ENCODE measurements at places on chromosomes 7 and 10.

DNA sequence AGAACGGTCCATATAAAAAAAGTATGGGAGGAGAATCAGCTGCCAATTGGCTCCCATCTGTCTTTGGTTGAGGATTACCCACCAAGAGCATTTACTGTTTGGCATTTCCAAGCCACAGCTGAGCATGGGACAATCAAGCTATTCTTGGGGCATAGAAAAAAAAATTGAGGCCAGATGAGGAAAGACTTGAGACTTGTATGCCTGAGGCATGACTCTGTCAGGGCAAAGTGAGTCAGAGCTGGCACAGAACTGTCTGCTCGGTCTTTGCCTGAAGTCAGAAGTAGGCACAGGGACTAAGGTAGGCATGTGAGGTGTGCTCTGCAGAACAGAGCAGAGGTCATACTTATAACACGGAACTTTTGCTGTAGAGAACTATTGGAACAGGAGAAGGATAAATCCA, 126.5 kb upstream of the CHRM2 start:
- no peak for DNase-seq

DNA sequence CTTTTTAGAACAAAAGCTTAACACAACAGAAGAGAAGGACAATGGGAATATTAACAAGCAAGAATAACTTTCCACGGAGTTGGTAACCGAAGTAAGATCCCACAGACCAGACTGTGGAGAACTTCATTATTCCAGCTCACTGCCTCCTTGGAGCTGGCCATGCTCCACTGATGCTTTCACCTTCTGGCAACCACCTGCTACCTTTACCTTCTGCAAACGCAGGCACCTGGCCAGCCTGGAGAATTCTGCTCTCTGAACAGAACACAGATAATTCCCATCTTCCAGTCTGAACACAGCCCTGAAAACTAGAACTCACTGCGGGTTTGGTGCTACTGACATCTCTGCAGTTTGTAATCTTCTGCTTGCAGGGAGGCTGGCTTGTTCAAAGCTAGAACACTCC, 66.5 kb downstream of the JAZF1 start:
- no peak for DNase-seq

GRCh38 chr7:40586197-40586596, 451.4 kb downstream of the SUGCT start:
- no peak for DNase-seq

- DNase-seq, result no peak
Measured at GRCh38 chr7:132680590-132680989, 104.3 kb upstream of the PLXNA4 start.

DNA sequence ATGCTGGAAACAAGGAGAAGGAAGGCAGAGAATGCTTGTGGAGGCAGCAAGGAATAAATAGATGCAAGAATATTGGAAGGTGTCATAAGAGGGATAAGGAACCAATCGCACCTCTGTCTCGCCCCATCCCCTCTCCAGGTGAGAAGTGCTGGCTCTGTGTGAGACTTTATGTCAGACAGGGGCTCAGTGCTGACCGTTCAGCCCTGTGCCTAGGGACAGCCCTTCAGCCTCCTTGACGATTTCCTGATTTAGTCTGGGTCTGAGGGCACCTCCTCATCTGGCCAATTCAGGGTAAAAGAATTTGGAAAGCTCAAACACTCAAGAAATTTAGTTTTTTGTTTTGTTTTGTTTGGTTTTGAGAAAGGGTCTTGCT, 54.9 kb downstream of the FAM241B start:
- no peak for DNase-seq

DNA sequence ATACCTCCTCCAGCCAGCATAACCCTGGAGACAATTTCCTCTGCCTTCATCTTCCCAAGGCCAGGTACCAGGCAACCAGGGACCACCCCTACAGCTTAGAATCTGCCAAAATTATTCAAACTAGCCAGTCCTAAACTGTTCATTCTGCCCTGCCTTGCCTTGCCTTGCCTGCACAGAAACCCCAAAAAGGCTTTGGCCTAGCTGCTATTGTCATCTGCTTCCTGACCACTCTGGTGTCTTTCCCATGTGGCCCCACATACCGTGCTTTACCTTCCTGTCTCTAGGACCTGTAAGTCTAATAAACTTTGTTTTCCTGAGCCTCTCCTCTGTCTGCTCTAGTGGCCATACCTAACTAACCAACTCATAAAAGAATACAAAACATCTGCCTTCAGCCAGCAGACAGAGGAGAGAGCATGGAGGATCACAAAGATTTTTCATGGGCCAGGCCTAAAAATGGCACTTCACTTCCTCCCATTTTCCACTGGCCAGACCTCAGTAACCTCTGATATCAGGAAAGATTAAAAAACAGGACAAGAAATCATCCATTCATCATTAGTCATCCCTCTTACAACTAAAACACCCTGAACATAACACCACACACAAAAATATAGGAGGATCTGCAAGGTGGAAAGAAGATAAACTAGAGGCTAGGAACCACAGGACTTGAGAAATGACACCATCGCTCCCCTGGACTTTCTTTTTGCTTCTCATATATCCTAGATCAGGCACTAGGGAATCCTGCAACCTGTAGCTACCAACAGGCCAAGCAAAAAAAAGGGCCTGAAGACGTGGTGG, 51.5 kb downstream of the IMMP2L start:
- DNase-seq, result no peak

DNA sequence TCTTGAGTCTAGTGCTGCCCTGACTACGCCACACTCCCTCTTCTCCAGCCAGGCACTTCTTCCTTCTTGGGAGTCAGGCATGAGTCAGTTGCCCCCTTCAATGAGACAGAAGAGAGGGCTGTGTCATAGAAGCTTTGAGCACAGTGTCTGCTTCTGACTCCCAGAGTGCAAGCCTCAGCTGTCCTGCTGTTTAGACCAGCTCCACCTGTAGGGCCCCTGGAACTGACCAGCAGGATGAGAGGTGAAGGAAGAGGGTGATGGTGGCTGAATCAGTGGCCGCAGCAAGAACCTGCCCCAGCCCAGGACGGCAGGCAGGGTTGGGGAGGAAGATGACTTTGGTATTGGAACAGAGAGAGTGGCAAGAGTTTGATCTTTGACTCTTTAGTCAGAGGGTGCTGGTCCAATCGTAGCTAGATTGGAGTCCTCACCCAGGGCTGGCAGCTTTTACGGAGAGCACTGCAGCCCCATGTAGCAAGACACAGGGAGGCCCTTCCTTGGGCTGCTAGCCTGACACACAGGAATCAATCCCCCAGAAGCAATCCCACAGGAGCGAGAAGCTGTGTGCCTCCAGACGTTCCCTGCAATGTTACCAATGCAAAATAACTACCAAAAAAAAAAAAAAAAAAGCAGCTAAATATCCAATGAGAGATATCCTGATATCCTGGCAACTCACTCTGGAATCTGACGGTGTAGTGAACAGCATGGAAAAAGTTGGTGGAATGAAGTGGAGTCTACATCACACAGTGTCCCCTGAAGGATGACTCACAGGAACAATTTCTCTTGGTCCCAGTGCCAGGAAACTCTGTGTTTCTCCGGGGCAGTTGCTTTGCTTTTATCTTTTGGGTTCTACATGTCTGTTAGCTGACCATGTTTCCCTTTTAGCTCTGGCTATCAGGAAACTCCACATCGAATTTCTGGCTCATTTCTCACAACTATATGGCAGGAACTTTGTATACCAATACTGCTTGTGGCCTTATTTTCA, 6.9 kb downstream of the C10orf62 start:
- DNase-seq, result no peak

DNA sequence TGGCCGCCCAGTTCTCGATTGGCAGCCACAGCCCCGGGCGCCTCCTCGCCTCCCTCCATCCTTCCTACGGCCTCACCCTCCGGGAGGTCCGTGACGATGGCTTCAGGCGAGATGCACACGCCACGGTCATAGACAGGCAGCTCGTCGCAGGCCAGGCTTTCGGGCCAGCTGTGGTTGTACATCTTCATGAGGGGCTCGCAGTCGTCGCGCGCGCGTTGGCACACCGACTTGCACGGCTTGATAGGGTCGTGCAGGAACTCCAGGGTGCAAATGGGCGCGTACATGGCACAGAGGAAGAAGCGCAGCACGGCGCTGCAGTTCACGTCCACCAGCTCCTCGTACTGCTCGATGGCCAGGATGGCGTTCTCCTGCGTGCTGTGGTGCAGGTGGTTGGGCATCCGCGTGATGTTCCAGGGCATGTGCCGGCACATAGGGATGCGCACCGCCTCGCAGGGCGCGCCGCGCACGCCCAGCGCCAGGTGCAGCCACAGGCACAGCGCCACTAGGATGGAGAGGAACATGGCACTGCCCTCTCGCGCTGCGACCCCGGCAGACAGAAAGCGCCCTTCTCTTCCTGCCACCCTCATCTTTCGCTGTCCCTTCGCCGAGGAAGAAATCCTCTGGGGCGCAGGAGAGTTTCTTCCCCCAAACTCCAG, 472 bp downstream of the SFRP4 start:
- DNase-seq, result no peak

GRCh38 chr10:97771055-97771891, 526 bp downstream of the SFRP5 start:
- DNase-seq, result no peak

DNA sequence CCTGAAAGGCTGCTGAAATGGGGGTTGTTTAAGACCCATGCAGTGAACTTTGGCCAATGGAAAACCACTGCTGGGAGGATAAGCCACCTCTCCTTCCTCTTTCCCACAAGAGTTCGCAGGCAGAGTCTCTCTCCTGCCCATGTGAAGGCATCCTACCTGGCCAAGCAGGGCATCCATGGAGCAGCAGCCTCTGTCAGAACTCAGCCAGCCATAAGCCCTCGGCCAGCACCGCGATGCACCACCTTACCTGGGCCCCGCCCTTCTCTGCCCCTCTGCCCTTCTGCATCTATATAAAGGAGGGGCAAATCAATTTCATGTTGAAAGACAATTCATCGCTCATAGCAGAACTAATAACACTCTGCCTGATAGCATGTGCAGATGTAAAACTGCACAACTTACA, 6.1 kb upstream of the STK32C start:
- DNase-seq, result no peak

GRCh38 chr7:104267701-104268368, 60.0 kb upstream of the ORC5 start:
- DNase-seq, result no peak

DNA sequence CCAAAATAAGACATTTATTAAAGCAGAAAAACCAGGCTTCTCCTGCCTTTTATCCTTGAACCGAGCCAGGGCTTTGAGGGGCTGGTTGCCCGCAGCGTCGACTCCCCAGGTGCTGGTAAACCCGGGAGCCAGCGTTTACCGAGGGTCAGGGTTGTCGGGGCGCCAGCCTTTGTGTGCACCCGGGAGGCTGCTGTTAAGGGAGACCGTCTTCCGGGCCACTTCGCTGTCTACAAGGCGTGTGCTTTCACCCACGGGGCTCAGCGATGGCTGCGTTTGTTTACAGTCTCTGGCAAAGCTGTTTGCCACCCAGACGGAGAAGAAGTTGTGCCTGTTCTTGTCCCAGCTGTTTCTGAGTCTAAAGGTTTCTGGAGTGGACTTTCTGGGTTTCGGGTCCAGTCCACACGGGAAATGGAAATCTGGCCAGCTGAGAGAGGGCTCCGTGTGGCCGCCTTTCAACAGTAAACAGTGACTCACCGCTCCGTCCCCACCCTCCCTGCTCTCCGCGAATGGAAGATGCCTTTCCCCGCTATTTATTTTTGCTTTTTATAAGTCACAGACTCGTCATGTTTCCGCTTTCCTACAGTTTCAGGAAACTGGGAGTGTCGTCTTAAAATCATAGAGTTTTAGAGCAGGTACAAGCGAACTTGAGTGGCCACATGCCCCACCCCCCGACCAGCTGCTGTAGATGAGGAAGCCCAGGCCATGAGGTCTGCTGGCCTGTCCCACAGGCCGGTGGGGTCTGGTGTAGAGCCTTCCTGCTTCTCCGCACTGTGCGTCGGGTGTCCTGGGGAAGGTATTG, 2.2 kb downstream of the MAFK start:
- DNase-seq, result peak; percentile 28

GRCh38 chr7:39168403-39169098, 190.8 kb downstream of the POU6F2 start:
- DNase-seq, result no peak

DNA sequence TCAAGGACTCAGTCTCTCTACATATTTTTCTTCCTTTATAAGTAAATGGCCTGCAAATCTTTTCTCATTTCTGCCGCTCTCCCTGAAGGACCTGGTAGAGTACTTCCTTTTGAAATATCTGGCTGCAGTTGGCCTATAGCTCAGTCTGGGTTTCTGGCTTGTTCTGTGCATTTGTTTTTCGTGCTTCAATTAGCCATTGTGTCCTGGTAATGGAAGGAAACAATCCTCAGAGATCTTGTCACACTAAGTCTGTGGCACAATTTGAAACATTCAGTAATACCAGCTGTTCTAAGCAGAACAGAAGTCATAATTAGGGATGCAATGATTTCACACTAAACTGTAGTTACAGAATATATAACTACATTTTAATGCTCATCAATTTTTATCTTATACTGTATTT, 545.0 kb downstream of the NRG3 start:
- DNase-seq, result no peak

- DNase-seq, result no peak
Measured at GRCh38 chr7:104967595-104967994, 46.4 kb upstream of the KMT2E start.

DNA sequence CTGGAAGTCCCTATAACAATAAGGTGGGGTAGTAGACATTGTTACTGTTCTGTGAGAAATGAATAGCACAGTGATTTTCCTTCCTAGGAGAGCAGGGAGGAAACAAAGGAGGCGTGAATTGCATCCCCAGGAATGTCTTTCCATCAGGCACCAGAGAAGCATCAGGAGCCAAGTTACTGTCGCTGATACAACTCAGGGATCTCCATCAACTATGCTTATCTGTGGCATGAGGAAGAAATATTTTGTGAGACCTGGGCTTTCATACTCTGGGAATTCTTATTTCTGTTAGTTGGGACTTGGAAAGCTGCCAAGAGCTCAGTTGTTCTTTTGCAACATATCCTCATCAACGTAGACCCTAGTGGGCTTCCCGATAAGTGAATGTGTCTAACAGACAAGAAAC, 622.3 kb downstream of the SUGCT start:
- DNase-seq, result no peak

- peak; percentile 45 for DNase-seq
Measured at GRCh38 chr10:62268399-62269114, at the start of gene RTKN2. RTKN2 (minus strand) TSS chr10:62268844; CDS start chr10:62268610, 234 bp downstream.

DNA sequence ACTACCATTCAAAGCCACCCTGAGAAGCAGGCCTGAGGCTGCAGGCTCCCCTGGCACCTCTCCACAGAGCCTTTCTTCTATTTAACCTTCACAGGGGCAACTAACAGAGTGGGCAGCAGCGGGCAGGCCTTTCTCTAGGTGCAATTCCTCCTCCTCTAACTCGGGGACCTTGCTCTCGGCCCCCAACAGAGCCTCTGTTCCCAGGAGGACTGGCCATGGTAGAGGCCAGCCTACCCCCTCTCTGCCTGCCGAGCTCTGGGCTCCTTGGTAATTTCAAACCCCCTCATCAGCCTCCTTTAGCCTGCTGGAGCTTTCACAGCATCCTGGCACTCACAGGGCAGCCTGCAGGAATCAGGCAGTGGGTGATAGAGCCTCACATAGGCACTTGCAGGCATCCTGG, 920.8 kb upstream of the ZNF722 start:
- DNase-seq, result no peak

GRCh38 chr7:124942399-124942798, 12.8 kb upstream of the POT1 start:
- no peak for DNase-seq
